ENCODE measurements at places on chromosomes 7 and 10. TPM values are rescaled to one million over a fixed set of nuclear protein-coding genes. Genes with fewer than 3 reads are reported as not detected.

Gene TMEM213
- total RNA-seq: not detected

Gene SLC18A3
- not detected for total RNA-seq

Gene EPO
- total RNA-seq: not detected

Gene ELOVL3
- not detected for total RNA-seq

Gene ELFN1
- 5.4 TPM for total RNA-seq

Gene MUC12
- not detected for total RNA-seq

Data from temporal lobe (tissue), 4 donors.